ENCODE measurements at places on chromosomes 11 and 22.

GRCh38 chr11:95792200-95792599, 1.9 kb downstream of the CEP57 start:
- no peaks in the 10 kb centered on the region for H3K36me3 ChIP-seq
- H3K4me3 ChIP-seq = no peak overlapping the region
- no peak overlapping the region for H3K27ac ChIP-seq
- peaks cover 9% of the 10 kb centered on the region for H3K4me1 ChIP-seq
- no peaks in the 10 kb centered on the region for H3K27me3 ChIP-seq

DNA sequence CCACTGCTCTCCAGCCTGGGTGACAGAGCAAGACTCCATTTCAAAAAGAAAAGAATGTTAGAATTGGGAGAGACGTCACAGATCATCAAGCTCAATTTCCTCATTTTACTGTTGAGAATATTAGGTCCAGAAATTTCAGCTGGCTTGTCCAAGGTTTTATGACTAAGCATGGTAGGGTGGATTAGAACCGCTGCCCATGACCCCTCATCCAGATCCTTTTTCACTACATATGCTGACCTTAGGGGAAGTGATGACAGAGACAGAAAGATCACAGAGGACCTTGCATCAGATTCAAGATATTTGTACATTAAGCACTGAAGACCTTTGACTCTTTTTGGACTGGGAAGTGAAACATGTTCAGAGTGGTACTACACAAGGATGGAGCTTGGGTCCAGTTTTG, 134.5 kb downstream of the ADAMTS15 start:
- no peaks in the 10 kb centered on the region for H3K36me3 ChIP-seq
- H3K27me3 ChIP-seq = no peaks in the 10 kb centered on the region
- no peak for DNase-seq
- no peak overlapping the region for H3K27ac ChIP-seq
- H3K4me1 ChIP-seq = peaks cover 8% of the 10 kb centered on the region

- peak overlapping the region; percentile 85 for H3K27ac ChIP-seq
- no peaks in the 10 kb centered on the region for H3K27me3 ChIP-seq
- peaks cover 6% of the 10 kb centered on the region for H3K4me1 ChIP-seq
- H3K4me3 ChIP-seq = peak overlapping the region; percentile 70
- peak; percentile 40 for DNase-seq
Observed at GRCh38 chr22:38570779-38571364, 889 bp upstream of the DMC1 start.

GRCh38 chr11:1592628-1593027, 5.5 kb downstream of the KRTAP5-2 start:
- H3K4me3 ChIP-seq = no peak overlapping the region
- H3K4me1 ChIP-seq = no peaks in the 10 kb centered on the region
- H3K27ac ChIP-seq = no peak overlapping the region
- no peaks in the 10 kb centered on the region for H3K36me3 ChIP-seq
- no peak for DNase-seq
- H3K27me3 ChIP-seq = no peaks in the 10 kb centered on the region

DNA sequence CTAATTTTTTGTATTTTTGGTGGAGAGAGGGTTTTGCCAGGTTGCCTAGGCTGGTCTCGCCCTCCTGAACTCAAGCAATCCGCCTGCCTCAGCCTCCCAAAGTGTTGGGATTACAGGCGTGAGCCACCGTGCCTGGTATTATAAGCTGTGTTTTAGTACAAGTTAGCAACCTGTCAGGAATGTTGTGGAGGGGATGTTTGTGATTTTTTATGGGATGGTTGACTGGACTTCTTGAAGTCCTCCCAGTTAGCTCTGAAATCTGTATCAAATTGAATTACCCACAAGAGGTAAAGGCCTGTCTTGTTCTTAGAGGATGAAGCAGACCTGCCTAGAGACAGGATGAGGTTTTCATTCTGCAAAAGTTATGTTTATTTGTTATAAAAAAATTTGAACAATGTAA, 34.1 kb upstream of the IL18BP start:
- DNase-seq = no peak
- H3K27me3 ChIP-seq = no peaks in the 10 kb centered on the region
- H3K4me1 ChIP-seq = no peaks in the 10 kb centered on the region
- no peak overlapping the region for H3K4me3 ChIP-seq

DNA sequence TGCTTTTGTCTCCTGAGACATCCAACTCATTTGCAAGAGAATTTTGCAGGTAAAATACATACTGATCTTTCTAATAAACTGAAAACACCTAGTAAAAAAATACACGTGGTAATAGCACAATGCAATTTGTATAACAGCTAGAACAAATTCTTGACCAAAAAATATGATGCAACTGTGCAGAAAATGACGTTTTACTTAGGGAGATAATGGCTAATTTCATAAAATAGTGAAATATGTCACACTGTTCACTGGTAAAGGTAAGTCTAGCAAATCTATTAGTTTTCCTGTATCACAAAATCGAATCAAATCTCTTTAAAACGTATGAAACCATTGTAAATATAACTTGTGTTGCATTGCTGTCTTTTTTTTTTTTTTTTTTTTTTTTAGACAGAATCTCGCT, 130.0 kb downstream of the VPREB1 start:
- H3K4me1 ChIP-seq = no peaks in the 10 kb centered on the region
- no peaks in the 10 kb centered on the region for H3K36me3 ChIP-seq
- no peak overlapping the region for H3K27ac ChIP-seq
- DNase-seq = no peak
- H3K4me3 ChIP-seq = no peak overlapping the region
- H3K27me3 ChIP-seq = no peaks in the 10 kb centered on the region

DNA sequence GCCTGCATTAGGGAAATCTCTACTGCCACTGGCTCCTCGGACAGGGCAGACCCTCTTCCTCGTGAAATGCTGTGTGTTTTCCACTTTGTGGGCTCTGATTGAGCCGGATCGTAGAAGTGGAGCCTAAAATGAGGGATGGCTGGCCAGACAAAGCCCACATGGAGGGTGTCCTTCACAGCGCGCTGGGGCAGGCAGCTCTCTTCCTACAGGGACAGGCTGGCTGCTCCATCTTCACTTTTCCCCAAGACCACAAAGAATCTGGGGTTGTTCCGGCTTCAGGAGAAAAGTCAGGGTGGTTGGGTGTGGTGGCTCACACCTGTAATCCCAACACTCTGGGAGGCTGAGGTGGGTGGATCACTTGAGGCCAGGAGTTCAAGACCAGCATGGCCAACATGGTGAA, 94.9 kb downstream of the MORC2 start:
- no peaks in the 10 kb centered on the region for H3K27me3 ChIP-seq
- H3K4me1 ChIP-seq = no peaks in the 10 kb centered on the region
- no peak for DNase-seq
- no peaks in the 10 kb centered on the region for H3K36me3 ChIP-seq
- no peak overlapping the region for H3K27ac ChIP-seq
- no peak overlapping the region for H3K4me3 ChIP-seq

GRCh38 chr11:105923807-105924206, 98.2 kb downstream of the MSANTD4 start:
- H3K36me3 ChIP-seq = no peaks in the 10 kb centered on the region
- no peak overlapping the region for H3K27ac ChIP-seq
- H3K4me1 ChIP-seq = no peaks in the 10 kb centered on the region
- no peak overlapping the region for H3K4me3 ChIP-seq
- DNase-seq = no peak

GRCh38 chr22:43168471-43169309, 17.3 kb downstream of the TSPO start:
- no peak for DNase-seq
- no peaks in the 10 kb centered on the region for H3K27me3 ChIP-seq
- no peak overlapping the region for H3K4me3 ChIP-seq
- H3K4me1 ChIP-seq = no peaks in the 10 kb centered on the region
- no peaks in the 10 kb centered on the region for H3K36me3 ChIP-seq

DNA sequence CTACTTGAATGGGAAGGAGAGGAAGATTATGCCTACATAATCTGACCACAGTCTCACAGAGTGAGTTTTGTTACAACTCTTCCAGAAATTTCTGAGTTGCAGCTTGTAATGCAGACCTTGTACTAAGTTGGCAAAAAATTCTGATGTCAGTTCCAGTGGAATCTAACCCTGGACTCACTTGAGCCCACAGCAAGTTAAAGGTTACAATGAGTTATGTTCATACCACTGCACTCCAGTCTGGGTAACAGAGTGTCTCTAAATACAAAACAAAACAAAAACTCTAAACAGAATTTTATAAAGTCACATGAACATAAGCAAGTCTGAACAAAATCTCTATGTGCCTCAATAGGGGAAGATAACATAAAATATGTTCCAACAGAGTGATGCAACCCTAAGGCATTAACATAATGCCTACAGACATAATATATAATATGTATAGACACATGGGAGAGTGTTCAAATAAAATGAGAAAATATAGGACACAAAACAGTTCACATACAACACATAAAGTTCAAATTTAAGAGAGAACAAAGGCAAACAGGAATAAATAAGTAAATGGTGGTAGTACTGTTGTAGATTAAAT, 1.1 kb downstream of the GLYAT start:
- DNase-seq = no peak
- no peaks in the 10 kb centered on the region for H3K4me1 ChIP-seq
- H3K4me3 ChIP-seq = no peak overlapping the region
- H3K27me3 ChIP-seq = no peaks in the 10 kb centered on the region
- H3K27ac ChIP-seq = no peak overlapping the region

DNA sequence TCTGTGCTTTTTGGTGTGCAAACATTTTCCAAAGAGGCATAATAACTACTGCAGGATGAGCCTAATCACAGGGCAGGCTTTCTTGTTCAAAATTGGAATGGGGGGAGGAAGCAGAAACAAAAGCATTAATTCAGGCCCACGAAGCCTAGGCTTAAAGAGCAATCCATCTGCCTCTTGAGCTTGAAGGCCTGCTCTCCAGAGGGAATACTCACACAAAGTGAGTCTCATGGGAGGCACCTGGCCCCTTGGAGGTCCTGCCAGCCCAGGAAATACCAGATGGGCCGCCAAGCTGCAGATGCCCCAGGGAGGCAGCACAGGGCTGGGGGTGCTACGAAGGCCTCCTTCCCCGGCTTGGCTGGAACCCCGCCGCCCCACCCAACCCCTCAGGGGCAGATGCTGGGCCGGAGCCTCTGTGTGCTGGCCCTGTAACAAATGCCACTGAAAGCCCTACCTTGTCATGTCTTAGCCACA, 39.3 kb upstream of the COMT start:
- H3K4me1 ChIP-seq = no peaks in the 10 kb centered on the region
- no peaks in the 10 kb centered on the region for H3K36me3 ChIP-seq
- no peak for DNase-seq

DNA sequence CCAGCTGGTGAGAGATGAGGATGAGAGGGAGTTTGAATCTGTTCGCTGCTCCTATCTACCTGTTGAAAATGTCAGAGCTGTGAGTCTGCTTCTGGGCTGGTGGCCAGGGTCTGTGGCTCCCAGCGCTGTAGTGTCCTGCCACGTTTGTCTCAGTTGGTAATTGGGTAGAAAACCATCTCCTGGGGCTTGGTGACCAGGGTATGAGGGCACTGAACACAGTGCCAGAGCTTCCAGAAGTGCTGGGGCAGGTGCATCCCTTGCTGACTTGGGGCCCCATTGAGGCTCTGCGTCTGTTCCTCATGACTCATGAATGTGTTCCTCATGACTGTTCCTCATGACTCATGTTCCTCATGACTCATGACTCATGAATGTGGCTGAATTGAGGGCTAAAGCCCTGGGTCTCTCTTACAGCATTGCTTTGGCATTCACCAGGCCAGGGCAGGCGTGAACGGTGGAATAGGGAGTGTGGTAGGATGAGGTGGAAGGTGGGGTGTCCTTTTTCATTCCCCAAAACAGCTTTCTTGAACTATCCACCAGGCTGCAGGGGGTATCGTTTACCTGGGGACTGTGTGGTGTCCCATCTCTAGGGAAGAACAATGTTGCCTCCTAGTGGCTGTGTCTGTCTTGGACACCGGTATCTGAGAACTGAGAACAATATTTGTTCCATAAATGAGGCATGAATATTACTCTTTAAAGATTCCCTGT, 139.5 kb downstream of the COMMD9 start:
- no peak for DNase-seq
- no peaks in the 10 kb centered on the region for H3K27me3 ChIP-seq
- no peaks in the 10 kb centered on the region for H3K36me3 ChIP-seq
- H3K27ac ChIP-seq = peak overlapping the region; percentile 75
- no peak overlapping the region for H3K4me3 ChIP-seq

DNA sequence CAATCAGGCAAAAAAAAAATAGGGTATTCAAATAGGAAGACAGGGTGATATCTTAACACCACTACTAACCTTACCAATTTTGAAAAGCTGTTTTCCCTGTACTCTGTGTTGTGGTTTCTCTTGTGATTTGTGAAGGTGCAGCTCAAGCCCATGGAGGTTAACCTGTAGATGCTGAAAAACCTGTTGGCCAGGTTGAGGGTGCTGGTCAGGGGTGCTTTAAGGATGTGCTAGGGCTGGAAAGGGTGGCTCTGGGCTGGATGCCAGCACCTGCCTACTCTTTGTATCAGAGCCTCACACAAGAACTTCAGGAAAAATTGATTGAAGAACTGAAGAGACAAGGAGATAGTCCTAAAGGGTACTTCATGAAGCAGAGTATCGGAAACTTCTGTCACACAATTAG, 18.3 kb upstream of the OR5M8 start:
- H3K27me3 ChIP-seq = no peaks in the 10 kb centered on the region
- H3K27ac ChIP-seq = no peak overlapping the region
- no peaks in the 10 kb centered on the region for H3K4me1 ChIP-seq
- DNase-seq = no peak
- no peak overlapping the region for H3K4me3 ChIP-seq

- H3K27me3 ChIP-seq = no peaks in the 10 kb centered on the region
- H3K4me1 ChIP-seq = no peaks in the 10 kb centered on the region
- H3K36me3 ChIP-seq = no peaks in the 10 kb centered on the region
- H3K27ac ChIP-seq = no peak overlapping the region
- DNase-seq = no peak
Observed at GRCh38 chr11:123645286-123645975, 9.0 kb downstream of the SCN3B start.

GRCh38 chr22:22576244-22576988, 17.4 kb upstream of the PRAME start:
- H3K36me3 ChIP-seq = no peaks in the 10 kb centered on the region
- no peak overlapping the region for H3K27ac ChIP-seq
- H3K4me1 ChIP-seq = no peaks in the 10 kb centered on the region

GRCh38 chr11:81033779-81034540, 1593.1 kb upstream of the TENM4 start:
- H3K27me3 ChIP-seq = no peaks in the 10 kb centered on the region
- no peak overlapping the region for H3K4me3 ChIP-seq
- H3K27ac ChIP-seq = no peak overlapping the region
- H3K36me3 ChIP-seq = no peaks in the 10 kb centered on the region
- no peak for DNase-seq

- H3K27ac ChIP-seq = no peak overlapping the region
- H3K4me3 ChIP-seq = no peak overlapping the region
- no peaks in the 10 kb centered on the region for H3K27me3 ChIP-seq
- no peaks in the 10 kb centered on the region for H3K36me3 ChIP-seq
- no peaks in the 10 kb centered on the region for H3K4me1 ChIP-seq
Observed at GRCh38 chr11:67999201-67999629, 4.7 kb downstream of the UNC93B1 start.

DNA sequence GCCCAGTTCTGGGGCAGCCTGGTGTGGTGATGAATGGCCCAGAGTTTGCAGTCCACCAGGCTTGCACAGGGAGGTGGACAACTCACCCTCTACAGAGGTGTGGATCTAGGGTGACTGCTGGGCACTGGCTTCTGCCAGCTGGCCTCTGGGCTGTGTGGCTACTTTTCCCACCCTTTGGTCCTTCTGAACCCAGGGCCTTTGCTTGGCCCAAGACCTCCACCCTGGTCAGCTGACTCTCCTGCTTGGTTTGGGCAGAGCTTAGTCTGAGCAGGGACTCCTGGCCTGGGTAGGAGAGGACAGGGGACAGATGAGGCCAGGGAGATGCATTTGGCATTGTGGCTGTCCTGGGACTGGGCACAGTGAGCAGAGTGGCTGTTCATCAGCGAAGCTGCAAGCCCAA, 83.0 kb upstream of the SHANK2 start:
- H3K27me3 ChIP-seq = no peaks in the 10 kb centered on the region
- DNase-seq = no peak
- H3K36me3 ChIP-seq = no peaks in the 10 kb centered on the region
- H3K4me1 ChIP-seq = no peaks in the 10 kb centered on the region

Measured in breast epithelium (tissue), 4 donors.